ENCODE measurements at places on chromosomes 11 and 22. TPM values are rescaled to one million over a fixed set of nuclear protein-coding genes. Genes with fewer than 3 reads are reported as not detected.

GRCh38 chr22:47367107-47367690, 604.7 kb downstream of the TBC1D22A start:
- DNase-seq = no peak

GRCh38 chr11:14519597-14519916, 629 bp downstream of the PSMA1 start:
- DNase-seq = no peak

- DNase-seq = no peak
Observed at GRCh38 chr11:111691176-111691575, 75.0 kb downstream of the PPP2R1B start.

GRCh38 chr11:126989942-126990715, 10.4 kb downstream of the KIRREL3 start:
- peak; percentile 78 for DNase-seq

DNA sequence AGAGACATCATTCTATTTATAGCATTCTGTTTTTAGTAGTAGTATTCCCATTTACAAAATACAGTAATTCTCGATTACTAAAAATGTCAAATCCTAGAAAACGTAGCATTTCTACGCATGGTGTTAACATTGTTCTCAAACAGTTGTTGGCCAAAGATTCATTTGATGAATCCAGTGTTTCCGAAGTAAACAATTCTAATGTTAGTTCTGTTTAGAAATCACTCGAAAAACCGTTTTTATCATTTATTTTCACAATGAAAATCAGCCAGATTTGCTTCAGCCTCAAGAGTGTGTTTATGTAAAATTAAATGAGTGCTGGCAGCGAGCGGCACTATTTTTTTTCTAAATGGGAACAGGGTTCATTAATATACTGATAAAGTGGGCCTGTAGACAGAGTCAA, 7.1 kb downstream of the MS4A18 start:
- DNase-seq = no peak

DNA sequence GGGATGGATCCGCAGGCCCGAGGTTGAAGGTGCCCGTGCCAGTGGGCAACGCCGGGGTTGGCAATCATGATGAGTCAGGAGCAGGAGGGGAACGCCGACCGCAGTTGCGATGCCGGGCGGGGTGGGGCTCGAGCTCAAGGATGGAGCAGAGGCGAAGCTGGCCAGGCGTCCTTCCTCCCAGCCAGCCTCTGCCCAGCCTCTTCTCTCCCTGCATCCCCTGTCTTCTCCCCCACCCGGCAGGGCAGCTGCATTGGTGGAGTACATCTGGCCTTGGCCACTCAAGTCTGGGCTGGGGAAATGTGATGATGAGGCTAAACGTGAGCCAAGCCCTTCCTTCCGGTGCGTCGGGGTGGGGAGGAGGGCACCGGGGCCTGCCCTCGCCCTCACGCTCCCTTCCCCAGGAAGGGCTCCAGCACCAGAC, 3.9 kb downstream of the IFITM10 start:
- peak; percentile 66 for DNase-seq

- no peak for DNase-seq
Observed at GRCh38 chr22:35921044-35921443, 107.6 kb downstream of the RBFOX2 start.

DNA sequence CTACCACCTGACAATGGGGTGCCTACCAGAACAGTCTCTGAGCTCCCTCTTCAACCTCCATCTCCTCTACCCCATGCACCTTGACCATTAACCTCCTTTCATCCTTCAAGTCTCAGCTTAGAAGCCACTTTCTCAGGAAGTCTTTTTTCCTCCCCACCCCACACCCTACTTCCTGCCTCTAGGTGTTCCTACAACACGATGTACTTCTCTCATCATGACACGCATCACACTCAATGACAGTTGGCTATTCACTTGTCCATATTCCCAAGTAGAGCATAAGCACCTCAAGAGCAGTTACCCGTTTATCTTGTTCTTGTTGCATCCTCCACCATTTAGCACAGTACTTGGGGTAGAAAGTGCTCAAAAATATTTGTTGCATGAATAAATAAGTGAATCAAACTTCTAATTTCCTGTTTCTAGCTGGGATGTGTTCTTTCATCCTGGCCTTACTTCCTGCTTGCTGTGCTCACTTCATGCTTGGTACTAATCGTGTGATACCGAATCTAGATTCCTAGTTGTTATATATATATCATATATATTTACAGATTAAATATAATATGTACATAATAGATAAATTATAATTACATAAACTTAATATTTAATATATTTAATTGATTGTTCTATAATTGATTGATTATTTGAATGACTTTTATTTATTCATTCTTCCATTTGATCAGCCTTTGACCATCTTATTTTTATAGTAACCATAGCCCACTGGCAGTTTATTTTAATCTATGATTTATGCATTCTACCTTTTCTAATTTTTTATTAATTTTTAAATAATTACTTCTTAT, 177.5 kb upstream of the TMEM45B start:
- no peak for DNase-seq

DNA sequence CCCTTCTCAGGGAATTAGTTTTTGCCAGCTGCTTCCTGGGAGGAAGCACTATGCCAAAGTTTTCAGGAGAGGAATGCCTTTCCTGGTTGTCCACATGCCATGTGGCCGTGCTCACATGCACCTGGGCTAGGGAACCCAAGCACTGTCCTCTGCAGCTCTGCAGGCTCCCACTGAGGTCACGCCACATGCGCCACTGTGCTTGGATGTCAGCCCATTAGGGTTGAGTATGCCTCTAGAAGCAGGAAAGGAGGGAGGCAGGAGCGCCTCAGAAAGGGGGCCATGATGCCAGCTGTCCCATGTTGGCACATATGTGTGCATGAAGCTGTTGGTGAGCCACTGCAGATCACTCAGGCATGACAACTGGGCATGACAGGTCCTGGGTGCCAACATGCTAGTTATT, 81.6 kb upstream of the SUSD2 start:
- DNase-seq = no peak

DNA sequence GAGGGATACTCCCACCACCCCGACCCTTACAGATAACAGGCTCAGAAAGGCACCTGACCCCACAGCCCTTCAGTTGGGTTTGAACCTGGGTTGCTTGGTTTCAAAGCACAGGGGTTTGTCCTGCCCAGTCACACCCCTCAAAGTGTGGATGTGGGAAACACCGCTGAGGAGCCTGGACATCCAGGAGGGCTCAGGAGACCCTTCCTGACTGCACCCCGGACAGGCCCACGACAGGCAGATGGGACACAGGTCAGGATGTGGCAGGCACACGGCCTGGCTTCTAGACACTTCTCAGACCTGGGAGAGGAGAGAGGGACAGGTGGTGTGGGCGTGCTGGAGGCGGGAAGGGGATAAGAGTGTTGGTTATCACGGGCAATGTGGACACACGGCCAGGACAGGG, 932.3 kb downstream of the BRD1 start:
- no peak for DNase-seq

DNA sequence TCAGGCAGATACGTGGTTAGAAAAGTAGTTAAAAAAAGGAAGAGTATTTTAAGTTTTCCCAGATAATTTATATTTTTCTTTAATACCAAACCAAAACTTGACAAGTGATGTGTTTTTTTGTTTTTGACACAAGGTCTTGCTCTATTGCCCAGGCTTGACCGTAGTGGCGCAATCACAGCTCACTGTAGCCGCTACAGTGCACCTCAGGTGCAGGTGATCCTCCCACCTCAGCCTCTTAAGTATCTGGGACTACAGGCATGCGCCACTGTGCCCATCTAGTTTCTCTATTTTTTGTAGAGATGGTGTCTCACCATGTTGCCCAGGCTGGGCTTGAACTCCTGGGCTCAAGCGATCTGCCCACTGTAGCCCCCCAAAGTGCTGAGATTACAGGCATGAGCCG, 92.5 kb downstream of the MTMR3 start:
- DNase-seq = no peak

- no peak for DNase-seq
Observed at GRCh38 chr11:77207019-77207485, 79.0 kb downstream of the MYO7A start.

DNA sequence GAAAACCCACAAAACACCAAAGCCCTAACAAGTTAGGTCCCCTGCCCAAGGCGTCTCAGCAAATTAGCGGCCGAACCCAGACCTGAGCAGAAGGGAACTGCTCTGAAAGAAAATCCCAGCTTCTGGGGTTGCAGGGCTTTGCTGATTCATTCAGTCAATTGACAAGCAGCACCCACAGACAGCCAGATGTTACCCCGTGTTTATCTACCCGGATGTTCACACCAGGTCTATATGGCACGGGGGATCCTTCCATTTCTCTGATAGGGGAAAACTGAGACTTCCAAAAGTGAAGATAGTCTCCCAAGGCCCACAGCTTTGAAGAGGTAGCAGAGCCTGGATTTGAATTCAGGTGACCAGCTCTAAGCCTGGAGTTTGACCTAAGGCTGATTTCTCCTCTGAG, 14.0 kb upstream of the OAF start:
- no peak for DNase-seq

BRSK2 gene
- 0.67 TPM for total RNA-seq

ZNF215 gene
- 0.22 TPM for total RNA-seq

CRYBB1 gene
- total RNA-seq = 0.65 TPM

MB gene
- total RNA-seq = 19,506 TPM

RRAS2 gene
- total RNA-seq = 26.5 TPM

Data from Right ventricle myocardium superior (tissue), 1 donor.